ENCODE measurements at places on chromosomes 13 and 19. TPM values are rescaled to one million over a fixed set of nuclear protein-coding genes. Genes with fewer than 3 reads are reported as not detected.

The FAM124A gene
- total RNA-seq, result 22.4 TPM

The ZNF737 gene
- total RNA-seq, result 2.4 TPM

The LRRC63 gene
- total RNA-seq, result not detected

The CERS4 gene
- total RNA-seq, result 20.2 TPM

- no peak for DNase-seq
- H3K4me3 ChIP-seq, result peak within 1 kb of the TSS; percentile 57
- peaks cover 9% of the 10 kb centered on the region for H3K4me1 ChIP-seq
- no peaks in the 10 kb centered on the region for H3K36me3 ChIP-seq
- no peaks in the 10 kb centered on the region for H3K27me3 ChIP-seq
These were observed at the start of gene MEX3D for GRCh38 chr19:1568320-1569019. MEX3D (minus strand) TSS chr19:1568325; CDS start chr19:1568058, 267 bp downstream.

GRCh38 chr13:42720113-42720857, 61.1 kb upstream of the FAM216B start:
- peak; percentile 9 for DNase-seq
- H3K27ac ChIP-seq, result no peak overlapping the region
- no peaks in the 10 kb centered on the region for H3K27me3 ChIP-seq
- no peaks in the 10 kb centered on the region for H3K4me1 ChIP-seq
- no peaks in the 10 kb centered on the region for H3K36me3 ChIP-seq

DNA sequence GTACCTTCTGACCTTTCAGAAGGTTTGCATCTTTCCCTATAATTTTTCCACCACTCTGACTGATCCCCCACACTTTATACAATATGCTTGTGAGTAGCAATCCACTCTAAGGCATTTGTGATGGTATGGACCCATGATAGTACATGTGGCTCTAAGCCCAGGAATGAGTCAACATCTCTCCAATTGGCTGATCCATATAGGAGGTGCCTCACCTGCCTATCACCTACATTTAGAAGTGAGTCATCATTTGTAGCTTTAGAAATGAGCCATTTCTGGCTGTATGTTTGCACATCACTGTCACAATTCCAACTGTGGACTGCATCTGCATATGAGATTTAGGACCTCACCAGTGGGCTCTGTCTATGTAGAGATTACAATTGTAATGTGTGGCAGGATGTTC, 133.1 kb upstream of the ZNF91 start:
- H3K36me3 ChIP-seq, result no peaks in the 10 kb centered on the region
- no peak for DNase-seq
- H3K27ac ChIP-seq, result no peak overlapping the region
- no peaks in the 10 kb centered on the region for H3K27me3 ChIP-seq
- H3K4me3 ChIP-seq, result no peak overlapping the region

DNA sequence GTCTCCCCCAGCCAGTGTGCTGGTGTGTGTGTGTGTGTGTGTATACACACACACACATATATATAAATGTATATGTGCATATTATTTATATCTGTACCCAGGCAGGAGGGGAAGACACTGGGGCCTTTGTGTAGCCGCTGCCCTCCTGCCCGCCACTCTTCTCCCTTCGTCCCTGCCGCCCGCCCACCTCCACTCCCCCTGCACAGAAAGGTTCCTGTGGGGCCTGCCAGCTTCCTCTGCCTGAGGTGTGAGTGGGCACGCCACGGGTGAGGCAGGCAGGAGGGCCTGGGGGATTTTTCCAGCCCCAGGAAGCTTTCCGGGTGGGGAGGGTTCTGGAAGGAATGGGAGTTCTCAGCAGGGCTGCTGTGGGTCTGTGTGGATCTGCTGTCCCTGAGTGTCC, 6.9 kb downstream of the IRF2BP1 start:
- H3K4me1 ChIP-seq, result peaks cover 22% of the 10 kb centered on the region
- no peak overlapping the region for H3K4me3 ChIP-seq
- DNase-seq, result no peak
- no peak overlapping the region for H3K27ac ChIP-seq
- H3K36me3 ChIP-seq, result peaks cover 2% of the 10 kb centered on the region
- no peaks in the 10 kb centered on the region for H3K27me3 ChIP-seq

DNA sequence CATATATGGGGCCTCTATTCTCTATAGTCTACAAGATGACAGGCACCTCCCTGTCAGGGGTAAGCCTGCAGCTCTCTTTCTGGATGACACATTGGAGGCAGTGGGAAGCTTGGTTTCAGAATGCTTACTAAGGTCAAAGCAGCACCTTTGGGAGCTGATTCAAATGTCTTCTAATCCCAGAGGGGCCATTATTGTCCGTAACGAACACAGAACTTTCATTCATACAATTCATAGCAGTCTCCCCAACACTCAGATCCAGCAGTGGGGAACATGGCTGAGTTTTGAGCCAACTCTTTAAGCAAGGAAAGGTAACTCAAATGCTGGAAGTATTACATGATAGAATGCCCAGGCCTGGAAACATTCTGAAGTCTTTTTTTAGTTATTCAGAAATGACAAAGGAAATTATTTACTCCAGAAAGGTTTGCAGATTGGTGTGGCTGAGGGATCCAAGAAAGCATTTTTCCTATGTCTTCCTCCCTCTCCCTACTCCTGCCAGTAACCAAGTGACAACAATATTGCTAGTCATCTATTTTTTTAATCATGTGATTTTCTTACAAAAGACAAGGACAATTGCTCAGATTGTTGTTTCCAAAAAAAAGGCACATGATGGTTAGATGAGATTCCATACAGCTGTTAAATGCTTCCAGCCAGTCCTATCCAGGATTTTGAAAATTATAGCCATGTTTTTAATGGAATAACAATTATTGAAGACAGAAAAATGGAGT, 118.7 kb downstream of the FOXO1 start:
- no peak for DNase-seq
- H3K27me3 ChIP-seq, result no peaks in the 10 kb centered on the region
- no peaks in the 10 kb centered on the region for H3K36me3 ChIP-seq
- no peaks in the 10 kb centered on the region for H3K4me1 ChIP-seq

DNA sequence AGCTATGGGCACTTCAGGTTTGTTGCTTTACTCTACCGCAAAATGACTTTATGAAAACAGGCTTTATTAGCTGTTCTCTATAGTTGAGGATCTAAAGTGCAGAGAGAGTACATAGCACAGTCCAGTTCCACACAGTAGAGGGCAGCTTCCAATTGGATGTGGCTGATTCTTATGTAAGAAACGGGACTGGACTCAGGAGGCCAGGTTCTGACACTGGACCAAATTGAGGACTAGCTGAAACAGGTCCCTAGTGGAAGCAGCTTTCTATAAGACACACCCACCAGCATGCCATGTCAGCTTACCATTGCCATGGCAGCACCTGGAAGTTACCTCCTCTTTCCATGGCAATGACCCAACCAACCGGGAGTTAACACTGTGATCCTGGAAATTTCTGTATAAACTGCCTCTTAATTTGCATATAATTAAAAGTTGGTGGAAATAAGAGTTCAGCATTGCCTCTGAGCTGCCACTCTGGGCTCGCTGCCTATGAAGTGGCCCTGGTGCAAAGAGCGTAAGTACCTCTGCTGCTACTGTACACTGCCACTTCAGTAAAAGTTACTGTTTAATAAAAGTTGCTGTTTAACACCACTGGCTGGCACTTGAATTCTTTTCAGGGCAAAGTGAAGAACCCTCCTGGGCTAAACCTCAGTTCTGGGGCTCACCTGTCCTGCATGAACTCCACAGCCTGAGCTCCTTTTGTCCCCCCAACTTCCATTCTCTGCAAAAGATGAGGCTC, 211.9 kb upstream of the SLC10A2 start:
- H3K4me3 ChIP-seq, result no peak overlapping the region
- H3K4me1 ChIP-seq, result no peaks in the 10 kb centered on the region
- DNase-seq, result no peak
- no peak overlapping the region for H3K27ac ChIP-seq

- H3K4me1 ChIP-seq, result no peaks in the 10 kb centered on the region
- no peak overlapping the region for H3K27ac ChIP-seq
- H3K27me3 ChIP-seq, result no peaks in the 10 kb centered on the region
- H3K4me3 ChIP-seq, result no peak overlapping the region
- no peak for DNase-seq
These were observed 472.2 kb downstream of the KLF5 start for GRCh38 chr13:73531014-73531413.

- H3K27me3 ChIP-seq, result no peaks in the 10 kb centered on the region
- H3K27ac ChIP-seq, result no peak overlapping the region
- no peak overlapping the region for H3K4me3 ChIP-seq
- peaks cover 38% of the 10 kb centered on the region for H3K36me3 ChIP-seq
These were observed 142.1 kb downstream of the KDM4B start for GRCh38 chr19:5111051-5111450.

DNA sequence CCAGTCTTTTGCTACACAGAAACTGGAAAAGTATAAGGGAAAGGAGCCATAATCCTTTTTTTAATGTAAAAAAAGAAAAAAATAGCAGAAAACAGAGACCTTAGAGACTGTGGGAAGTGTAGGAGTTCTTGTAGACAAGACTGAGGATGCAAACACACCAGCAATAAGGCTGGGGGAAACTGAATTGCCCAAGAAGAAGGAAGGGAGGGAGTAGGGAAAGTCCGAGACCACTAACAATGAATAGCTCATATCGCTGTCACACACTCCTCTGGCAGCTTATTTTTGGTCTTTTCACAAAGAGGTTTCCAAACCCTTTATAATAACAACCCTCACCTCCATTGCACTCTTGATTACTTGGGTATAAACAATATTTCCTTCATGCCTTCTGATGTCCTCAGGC, 952.0 kb downstream of the SLITRK5 start:
- no peaks in the 10 kb centered on the region for H3K4me1 ChIP-seq
- H3K27ac ChIP-seq, result no peak overlapping the region
- no peaks in the 10 kb centered on the region for H3K36me3 ChIP-seq
- no peaks in the 10 kb centered on the region for H3K27me3 ChIP-seq
- H3K4me3 ChIP-seq, result no peak overlapping the region

Data from ascending aorta (tissue), 2 donors.